ENCODE measurements at places on chromosomes 2 and 18.

- DNase-seq, result peak; percentile 85
These were observed 584 bp downstream of the AAK1 start for GRCh38 chr2:69642709-69643601.

DNA sequence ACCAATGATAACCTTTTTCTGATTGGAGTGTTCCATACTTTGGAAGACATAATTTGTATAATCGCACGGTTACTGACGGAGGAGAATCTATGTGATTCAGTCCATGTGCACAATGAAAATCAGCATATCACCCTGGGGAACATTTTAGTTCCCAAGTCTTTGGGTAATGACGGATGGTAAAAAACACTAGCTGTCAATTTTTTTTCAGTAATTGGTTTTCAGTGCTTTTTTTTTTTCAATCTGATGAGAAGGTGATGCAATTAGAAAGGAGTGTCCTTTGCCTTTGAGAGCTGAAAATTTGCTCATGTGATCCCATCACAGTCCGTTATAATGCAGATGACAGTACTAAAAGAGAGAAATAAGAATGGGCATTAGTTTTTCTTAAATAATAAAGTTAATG lies 51.9 kb upstream of the THOC1 start:
- DNase-seq, result no peak

- no peak for DNase-seq
These were observed 199.4 kb upstream of the FN1 start for GRCh38 chr2:215635071-215635787.

DNA sequence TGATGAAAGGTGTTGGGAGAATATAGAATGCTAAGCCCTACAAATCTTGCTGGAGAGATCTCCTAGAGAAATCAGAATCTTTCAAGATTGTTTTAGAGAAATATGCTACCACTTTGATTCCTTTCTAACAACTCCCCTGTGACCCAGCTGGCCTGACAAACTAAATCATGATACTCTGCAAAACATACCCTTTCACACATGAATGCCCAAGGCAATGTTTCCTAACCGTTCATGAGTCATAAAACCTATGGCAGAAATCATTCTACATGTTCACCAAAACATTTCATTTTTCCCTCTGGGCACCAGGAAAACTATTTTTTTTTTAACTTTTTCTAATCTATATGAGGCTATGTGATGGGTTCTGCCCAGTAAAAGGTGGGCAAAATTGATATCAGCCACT lies 77.8 kb upstream of the SETBP1 start:
- peak; percentile 48 for DNase-seq

DNA sequence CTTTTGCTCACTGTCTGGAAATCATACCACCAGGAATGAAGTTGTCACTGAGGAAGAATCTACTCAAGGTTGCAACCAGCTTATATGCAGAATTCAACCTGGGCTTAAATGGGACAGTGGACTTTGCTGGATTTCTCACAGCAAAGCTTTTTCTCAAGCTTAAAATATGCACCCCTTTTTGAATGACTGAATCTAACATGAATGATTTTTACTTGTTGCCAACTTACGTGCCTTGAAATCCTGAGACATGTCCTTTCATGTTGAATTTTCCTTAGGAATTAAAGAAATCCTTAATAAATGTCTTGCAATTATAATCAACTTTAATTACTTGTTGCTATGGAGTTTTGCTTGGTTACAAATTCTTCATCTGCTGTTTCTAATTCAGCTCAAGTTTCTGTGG lies 57.4 kb downstream of the SPP2 start:
- no peak for DNase-seq

GRCh38 chr2:29245742-29246382 lies 130.6 kb downstream of the CLIP4 start:
- DNase-seq, result no peak

DNA sequence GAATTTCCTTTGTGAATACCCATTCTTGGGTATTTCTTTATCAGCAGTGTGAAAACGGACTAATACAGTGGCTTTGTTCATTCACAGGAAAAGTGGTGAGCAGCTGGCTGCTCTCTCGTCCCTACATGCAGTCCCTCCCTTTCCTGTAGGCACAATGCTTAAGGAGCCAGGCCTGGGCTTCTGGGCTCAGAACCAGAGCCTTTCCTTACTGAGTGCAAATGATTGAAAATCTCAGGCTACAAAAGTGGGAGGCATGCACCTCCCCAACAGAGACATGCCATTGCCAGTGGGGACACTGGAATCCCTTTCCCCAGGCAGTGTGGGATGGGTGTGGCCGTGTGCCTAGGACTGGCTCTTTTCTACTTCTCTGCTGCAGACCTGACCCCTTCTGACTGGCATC lies 61.3 kb downstream of the MCFD2 start:
- DNase-seq, result no peak

GRCh38 chr2:229470781-229471180 lies 199.7 kb upstream of the PID1 start:
- no peak for DNase-seq

- peak; percentile 61 for DNase-seq
These were observed 160.6 kb downstream of the PRKCE start for GRCh38 chr2:45812011-45812500.

GRCh38 chr2:63827749-63828148 lies 13.9 kb upstream of the UGP2 start:
- peak; percentile 86 for DNase-seq

DNA sequence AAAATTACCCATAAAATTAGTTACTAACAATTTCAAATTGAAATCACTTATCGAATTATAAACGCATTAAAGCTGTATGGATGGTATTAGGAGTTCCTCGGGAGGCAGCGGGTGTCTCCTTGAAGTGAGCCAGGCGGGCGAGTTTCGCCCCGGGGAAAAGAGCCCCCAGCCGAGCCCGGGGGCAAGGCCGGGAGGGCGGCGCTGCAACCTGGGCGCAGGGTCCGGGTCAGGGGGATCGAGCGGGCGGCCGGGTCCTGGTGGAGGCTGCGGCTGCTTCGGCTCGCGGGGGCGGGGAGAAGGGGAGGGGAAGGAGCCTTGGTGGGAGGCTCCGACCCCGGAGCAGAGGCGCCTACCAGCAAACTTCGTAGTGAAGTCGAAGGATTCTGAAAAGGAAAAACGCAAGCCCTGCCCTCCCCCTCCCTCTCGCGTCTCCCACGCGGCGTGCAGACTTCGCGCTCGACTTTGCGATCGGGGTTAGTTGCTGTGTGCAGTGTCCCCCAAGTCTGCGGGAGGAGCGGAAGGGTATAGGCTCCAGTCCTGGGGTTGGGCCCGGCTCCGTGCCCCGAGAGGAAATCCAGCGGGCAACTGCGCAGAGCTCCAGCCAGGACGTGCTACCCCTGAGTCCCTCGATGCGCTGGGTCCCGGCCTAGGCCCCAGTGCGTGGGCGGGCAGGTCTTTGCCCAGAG lies 140.8 kb downstream of the MEIS1 start:
- DNase-seq, result peak; percentile 69

DNA sequence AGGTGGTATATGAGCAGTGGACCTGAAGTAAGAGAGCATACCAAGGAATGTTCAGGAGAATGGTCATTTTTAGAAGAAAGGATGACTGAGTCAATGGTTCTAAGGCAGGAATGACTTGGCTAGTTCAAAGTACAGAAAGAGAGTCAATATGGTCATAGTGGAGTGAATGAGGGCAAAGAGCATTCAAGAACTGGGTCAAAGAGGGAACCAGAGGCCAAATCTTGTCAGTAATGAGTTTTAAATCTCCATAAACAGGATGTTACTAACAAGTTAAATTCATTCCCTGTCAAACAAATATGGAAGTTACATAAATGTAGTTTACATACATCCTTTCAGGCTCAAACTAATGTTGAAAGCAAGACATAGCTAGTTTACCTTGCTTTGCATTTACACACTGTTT lies 16.1 kb downstream of the CALCRL start:
- no peak for DNase-seq

DNA sequence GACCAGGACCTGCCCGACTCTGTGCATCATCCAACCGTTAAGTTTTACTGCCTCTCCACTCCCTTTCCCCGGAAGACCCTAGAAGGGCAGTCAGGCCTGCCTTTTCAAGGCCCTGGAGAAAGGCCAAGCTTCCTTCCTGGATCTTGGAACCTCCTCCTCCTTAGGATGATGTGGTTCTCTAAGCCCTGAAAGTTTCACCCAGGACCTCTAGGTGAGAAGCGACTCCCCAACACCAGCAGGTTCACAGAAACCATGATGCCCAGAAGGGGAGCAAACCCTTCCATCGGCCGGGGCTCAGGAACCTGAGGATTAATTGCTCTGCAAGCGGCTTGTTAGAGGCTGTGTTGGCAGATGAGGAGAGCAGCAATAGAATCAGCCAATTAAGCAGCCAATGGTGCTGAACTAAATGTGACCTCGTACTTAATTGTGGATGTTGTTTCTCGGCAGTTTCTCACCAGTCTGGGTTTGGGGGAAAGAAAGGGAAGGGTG lies 94.2 kb upstream of the FZD7 start:
- DNase-seq, result no peak

- DNase-seq, result no peak
These were observed 535.4 kb downstream of the LRP1B start for GRCh38 chr2:141595316-141595920.

DNA sequence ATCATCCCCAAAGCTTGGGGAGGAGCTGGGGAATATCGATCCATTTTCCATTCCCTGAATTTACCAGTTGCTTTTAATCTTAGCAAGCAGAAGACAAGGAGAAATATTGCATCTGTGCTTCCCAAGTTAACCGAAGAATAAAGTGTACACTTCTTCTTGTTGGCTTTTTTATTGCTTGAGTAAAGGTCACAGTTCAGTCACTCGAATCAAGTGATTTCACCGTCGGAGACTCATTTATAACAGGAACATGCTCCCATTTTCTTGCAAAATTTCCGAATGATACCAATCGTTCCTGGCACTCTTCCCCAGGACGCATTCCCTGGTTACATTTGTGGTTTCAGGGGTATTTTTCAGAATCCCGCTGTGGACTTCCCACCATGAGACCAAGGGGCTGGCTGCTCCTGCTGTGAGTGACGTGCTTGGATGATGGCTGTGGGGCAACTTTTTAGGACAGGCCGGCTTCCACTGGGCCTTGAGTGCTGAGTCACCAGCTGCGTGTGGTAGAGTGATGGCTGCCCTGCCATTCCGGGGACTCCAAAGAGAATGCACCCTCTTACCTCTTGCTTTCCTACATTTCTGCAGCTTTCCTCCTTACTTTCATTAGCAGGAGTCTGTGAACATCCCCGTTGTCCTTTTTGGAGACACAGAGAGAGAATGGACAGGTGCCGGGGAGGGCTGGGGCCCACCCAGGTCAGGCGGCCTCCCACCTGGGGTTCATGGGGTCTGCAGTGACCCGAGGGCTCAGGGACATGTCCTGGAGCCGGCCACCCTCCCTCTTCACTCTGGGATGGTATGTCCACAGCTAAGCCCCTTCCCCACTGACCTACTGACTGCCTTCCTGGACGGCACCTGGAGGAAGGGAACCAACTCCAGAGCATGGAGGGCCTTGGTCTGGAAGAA lies 60.7 kb upstream of the HDAC4 start:
- DNase-seq, result no peak

GRCh38 chr2:222733846-222734702 lies 62.6 kb downstream of the MOGAT1 start:
- DNase-seq, result no peak

DNA sequence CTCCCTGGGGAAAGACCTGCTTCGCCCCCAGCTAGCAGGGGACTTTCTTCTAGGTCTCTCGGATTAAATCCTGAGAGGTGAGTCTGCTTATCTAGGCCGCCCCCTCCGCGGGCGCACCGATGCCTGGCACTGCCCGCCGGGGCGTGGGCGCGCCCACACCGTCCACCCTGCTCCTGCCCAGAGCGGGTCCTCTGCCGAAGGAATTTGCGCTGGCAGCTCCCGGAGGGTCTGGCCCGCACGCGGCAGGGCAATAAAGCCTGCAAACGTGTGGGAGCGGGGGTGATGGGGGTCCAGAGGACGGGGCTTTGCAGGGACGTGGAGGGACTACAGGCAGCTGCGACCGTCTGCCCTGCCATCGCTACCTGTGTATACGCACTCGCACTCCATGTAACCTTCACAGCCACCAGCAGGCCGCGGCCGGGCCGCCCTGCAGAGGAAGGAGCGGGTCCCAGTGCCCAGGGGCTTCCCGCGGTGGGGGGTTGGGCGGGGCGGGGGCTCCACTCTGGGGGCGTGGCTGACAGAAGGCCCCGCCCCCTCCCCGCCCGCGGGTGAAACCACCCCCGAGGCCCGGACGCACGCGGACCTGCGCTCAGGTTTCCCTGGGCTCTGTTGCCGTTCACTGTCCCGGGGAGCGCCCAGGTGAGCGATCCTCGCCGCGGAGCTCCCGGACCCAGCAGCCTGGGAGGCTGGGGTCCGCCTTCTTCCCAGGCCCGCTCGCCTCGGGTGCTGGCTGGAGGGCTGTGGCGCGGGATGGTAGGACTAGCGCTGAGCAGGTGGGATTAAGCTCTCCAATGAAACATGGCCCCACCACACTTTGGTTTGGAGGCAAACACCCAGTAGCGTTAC lies 174.5 kb upstream of the HS6ST1 start:
- no peak for DNase-seq

DNA sequence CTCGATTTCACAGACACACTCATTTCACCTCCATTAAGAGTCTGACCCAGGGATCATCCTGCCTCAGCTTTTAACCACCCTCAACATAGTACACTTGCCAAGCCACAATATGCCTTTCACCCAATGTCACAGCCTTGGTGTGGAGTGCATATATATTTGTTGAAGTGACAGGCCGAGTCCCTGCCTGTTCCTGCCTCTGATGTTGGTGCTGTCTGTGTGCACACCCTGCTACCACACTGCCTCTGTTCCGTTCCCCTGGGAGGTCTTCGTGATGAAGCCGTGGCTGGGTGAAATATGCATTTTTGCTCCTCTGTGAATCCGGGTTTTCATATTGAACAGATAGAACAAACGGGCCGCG lies 90.3 kb downstream of the RNF144A start:
- DNase-seq, result no peak

- no peak for DNase-seq
These were observed 92.6 kb downstream of the SPATS2L start for GRCh38 chr2:200399046-200399445.

DNA sequence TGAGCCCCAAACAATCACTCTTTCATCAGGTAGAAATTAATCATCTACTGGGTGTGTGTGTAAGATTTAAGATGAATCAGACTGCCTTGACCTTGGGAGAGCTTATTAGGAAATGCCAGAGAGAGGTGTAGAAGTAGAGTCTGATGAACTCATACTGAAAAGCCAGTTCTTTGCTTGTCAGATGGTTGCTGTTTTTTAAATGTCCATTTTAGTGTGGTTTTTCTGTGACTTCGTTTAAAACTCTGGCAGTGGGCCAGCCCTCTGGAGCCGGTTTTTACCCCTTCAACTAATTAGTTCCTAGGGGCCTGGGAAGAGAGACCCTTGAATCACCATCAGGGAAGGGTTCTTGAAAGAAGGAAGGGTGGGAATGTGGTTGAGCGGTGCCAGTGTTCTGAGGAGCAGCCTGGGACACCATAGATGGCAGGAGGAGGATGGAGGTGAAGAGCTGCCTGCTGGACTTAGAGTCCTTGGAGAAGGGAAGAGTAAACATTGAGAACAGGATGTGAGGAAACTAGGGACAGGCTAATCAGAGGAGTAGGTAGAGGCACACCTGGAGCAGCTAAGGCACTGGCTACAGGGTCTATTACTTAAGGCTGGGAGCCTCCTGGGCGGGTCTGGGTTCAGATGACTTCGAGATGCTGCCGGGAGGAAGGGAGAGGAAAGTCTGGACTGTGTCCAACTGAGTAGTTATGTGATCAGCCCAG lies 66.1 kb downstream of the LRRFIP1 start:
- DNase-seq, result peak; percentile 64

Measured in fibroblast of villous mesenchyme (primary cell).